Chondrocyte (in vitro differentiated cells): ENCODE measurements at places on chromosomes 16 and 17. TPM values are rescaled to one million over a fixed set of nuclear protein-coding genes. Genes with fewer than 3 reads are reported as not detected.

DNA sequence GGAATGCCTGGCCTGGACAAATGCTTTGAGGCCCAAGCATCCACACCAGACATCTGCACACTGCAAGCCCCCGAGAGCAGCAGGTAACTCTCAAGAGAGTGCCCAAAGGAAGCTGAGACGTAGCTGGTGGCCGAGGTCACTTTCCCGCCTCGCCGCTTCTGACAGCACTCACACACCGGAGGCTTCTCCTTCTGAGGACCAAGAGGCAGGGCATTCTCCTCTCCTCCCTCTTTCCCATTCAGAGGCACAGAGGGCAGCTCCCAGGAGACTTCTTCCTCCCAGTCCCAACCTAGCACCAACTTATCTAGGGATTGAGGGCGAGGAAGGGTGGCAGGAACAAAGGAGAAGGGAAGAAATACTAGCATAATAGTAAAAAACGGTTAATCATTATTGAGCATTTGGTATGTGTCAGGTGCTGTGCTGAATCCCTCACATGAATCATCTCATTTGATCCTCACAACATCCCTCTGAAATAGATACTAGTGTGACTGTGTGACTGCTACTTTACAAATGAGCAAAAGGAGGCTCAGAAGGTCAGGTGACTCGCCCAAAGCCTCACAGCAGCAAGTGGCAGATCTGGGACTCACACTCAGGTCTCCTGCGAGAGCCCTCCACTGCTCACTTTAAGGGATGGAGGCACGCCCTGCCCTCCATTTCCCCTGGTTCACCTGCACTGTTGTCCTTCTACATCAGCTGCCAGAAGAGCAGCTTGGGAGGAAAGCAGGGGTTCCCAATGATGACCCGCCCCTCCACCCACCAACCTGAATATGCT lies 41.8 kb downstream of the MYO18A start:
- DNase-seq, result no peak

- no peak for DNase-seq
These were observed 25.2 kb upstream of the USP36 start for GRCh38 chr17:78865682-78866390.

DNA sequence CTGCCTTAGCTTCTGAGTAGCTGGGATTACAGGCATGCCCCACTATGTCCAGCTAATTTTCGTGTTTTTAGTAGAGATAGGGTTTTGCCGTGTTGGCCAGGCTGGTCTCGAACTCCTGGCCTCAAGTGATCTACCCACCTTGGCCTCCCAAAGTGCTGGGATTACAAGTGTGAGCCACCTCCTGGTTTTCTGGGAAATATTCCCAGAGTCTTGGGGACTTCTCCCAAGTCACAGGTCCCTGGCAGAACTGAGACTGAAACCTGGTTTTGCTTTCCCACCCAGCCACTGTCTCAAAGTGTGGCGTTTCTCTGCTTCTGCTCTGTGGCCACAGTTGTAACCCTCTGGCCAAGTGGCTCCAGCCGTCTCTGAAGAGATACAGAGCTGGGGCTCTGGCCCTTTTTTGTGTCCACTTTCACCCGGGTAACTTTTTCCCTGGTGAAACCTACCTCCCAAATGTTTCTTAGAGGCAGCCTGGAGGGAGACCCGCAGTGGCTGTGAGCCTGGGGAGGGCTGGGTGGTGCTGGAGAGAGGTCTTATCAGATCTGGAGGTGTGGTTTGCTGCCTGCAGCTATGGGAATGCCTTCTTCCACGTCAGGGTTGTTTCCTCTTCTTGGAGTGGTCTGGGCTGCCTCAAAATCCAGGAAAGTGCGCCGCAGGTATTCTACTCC lies 5.1 kb downstream of the KSR1 start:
- DNase-seq, result no peak

DNA sequence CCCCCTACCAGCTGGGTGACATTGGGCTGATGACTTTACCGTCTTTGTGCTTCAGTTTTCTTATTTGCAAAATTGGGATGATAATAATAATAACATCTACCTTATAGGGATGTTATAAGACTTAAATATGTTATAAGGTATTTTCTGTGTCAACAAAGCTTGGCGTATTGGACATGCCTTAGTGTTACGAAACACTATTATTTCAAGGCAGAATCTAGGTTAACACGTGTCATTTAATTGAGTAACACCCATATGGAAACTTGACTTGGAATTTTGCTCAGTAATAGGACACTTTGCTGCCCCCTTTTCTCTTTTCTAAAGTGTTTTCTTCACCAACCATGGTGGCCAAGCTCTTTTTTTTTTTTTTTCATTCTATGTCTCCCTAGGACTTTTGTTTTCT lies 294.2 kb upstream of the SALL1 start:
- DNase-seq, result no peak

OSGIN1 gene
- total RNA-seq, result 1.3 to 2.8 TPM (median 2.5 TPM) in 3 replicates
